ENCODE measurements at places on chromosomes 5 and 9. TPM values are rescaled to one million over a fixed set of nuclear protein-coding genes. Genes with fewer than 3 reads are reported as not detected.
A peak's percentile ranks its signal among the peaks of the same experiment; 100 is the strongest.

The C5orf58 gene
- total RNA-seq, result not detected

The TICAM2 gene
- total RNA-seq, result 0.80 TPM

The SNCAIP gene
- total RNA-seq, result 2.7 TPM

The KLF4 gene
- 83.3 TPM for total RNA-seq

The DMRT2 gene
- total RNA-seq, result not detected

The FAM221B gene
- total RNA-seq, result not detected

- no peak for DNase-seq
These were observed 4.1 kb downstream of the GARIN3 start for GRCh38 chr5:157161996-157162395.

DNA sequence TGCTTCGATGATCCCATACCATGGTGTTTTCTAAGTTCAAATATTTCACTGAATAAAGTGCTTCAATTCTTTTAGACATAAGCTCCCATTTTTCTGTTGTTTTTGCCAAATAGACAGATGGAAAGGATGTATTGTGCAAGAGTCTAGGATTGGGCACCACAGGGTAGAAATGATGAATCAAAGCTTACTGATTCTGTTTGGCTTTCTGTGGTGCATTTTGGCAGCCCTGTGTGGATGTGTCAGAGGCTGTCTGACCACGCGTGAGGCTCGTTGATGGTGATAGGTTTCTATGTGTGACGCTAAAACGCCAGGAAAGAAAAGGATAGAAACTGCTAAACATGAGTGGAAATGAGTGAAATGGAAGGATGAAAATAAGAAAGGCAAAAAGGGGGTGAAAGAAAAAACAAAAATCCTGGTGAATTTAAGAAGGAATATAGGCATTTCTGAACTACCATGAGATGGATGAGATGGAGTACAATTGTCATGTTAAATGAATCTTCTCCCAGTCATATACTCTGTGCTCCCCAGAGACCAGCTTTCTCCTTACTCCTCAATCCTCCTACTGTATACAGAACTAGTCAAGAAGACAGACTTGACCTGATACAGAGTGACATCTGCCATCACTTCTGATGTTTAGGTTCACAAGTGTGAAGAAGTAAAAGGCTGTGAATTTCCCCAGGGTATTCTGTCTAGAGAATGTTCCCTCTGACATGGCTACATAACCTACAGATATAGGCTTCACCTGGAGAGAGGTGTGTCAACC lies 54.4 kb downstream of the ANKH start:
- DNase-seq, result no peak

- no peak for DNase-seq
These were observed 86.9 kb upstream of the CTNNA1 start for GRCh38 chr5:138666226-138666742.

GRCh38 chr9:87672586-87672985 lies 53.3 kb upstream of the CTSL start:
- DNase-seq, result no peak

DNA sequence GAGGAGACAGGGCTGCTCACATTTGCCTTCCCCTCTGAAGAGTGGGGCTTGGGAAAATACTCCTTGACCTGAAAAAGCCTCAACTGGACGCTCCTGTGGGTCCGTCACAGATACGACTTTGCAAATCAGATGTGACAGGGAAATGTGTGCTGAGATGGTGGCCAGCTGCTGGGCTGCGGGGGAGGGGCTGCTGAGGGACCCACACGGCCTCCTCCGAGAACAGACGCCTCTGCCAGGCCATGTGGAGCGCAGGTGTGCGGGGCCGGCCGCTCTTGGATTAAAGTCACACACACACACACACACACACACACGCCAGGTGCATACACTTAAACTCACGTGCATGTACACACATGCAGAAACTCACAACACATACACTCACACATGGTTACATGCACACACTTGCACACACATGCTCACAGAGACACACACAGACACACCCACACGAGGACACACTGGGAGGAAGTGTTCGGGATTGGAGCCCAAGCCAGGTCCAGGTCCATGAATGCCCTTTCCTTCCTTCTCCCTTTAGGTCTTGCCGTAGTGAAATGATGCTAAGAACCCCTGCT lies 167.4 kb downstream of the GAPVD1 start:
- no peak for DNase-seq

DNA sequence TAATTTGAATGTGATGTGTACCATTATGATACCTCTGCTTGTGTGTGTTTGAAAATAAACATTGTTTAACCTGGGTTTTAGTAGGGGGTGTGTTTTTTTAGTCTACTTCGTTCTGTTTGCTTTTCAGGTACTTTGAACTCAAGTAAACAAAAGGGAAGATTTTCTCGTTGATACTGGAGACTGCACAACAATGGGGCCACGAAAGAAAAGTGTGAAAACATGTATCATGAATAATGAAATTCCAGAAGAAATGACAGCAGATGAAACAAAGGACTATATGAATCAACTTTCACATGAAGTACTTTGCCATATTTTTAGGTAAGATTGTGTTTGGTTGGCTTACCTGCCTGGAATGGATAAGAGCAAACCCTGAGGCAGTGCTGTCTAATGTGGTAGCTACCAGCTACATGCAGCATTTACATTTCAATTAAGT lies 10.8 kb downstream of the FBXO38 start:
- no peak for DNase-seq

GRCh38 chr9:93099551-93100275 lies 3.7 kb downstream of the CARD19 start:
- peak; percentile 44 for DNase-seq
